ENCODE measurements at places on chromosomes 2 and 18.

GRCh38 chr2:130261970-130262760 is 63.9 kb upstream of the TUBA3E start:
- DNase-seq, result no peak

DNA sequence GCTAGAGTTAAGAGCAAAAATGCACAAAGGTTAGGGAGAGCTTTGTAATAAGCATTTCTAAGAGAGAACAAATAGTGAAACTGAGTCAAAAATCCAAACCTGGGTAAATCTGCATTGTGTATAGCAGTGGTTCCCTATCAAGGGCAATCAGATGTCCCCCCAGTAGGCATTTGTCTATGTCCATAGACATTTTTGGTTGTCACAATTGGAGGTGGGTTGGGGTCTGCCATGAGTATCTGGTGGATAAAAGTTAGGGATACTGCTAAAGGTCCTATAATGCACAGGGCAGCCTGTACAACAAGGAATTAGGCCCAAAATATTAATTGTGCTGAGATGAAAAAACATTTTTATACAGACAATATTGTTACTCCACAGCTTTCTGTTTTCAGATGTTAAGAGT is 21.0 kb downstream of the NOP58 start:
- DNase-seq, result no peak

- DNase-seq, result no peak
Observed at GRCh38 chr2:187988348-187988747, 303.3 kb upstream of the GULP1 start.

- DNase-seq, result no peak
Observed at GRCh38 chr18:63559567-63560491, 17.7 kb downstream of the SERPINB12 start.

- DNase-seq, result no peak
Observed at GRCh38 chr2:207215308-207215707, 49.6 kb upstream of the KLF7 start.

GRCh38 chr18:35753306-35753910 is 171.9 kb downstream of the GALNT1 start:
- DNase-seq, result no peak

- DNase-seq, result no peak
Observed at GRCh38 chr2:232980683-232981082, 32.4 kb downstream of the NGEF start.

DNA sequence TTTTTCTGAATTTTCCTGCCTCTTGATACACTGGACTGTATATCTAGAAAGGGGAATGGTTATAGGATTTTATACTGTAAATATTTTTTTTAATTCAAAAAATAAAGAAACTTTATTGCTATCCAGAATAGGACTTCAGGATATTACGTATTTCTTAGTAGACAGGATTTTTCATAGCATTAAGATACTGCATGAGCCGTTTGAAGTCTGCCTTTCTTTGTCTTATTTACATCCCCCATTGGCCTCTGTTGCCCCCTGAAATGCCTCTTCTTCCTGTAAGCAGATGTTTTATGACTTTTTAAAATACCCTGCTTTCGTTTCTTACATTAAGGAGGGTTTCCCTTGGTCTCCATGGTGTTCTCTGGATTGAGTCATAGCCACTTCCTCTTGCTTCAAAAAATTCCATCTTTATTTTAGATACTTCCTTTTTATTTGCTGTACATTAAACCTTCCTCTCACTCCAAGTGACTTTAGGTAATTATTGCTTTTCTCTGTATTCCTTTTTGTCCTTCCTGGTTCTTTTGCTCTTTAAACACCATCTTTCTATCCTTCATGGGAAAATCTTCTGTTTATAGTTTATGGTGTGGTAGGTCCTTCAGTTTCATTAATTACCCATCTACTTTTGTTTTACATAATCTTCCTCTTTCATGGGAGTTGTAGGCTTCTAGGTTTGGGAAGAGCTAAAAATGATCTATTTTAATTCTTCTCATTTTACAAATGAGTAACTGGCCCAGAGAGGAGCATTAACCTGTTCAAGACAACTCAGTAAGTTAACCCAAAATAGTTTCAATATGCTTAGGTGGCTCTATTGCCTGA is 72.6 kb downstream of the ZNF532 start:
- DNase-seq, result no peak

- DNase-seq, result no peak
Observed at GRCh38 chr2:19099181-19099580, 259.2 kb downstream of the OSR1 start.

DNA sequence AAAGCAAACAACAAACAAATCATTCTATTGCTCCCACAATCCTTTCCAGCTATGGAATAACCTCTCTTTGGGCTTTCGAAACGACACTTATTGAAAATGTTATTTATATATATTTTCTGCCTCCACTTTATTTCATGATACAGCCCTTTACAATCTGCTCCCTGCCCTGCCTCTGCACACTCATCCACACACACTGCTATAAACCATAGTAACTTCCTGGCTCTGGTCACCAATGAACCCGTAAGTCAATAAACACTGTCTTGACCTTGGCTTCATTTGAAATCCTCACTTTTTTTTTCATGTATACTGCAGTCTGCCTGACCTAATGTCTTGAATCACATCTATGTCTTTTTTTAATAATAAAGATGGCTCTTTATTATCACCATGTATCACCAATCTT is 161.5 kb downstream of the SLC39A10 start:
- no peak for DNase-seq

DNA sequence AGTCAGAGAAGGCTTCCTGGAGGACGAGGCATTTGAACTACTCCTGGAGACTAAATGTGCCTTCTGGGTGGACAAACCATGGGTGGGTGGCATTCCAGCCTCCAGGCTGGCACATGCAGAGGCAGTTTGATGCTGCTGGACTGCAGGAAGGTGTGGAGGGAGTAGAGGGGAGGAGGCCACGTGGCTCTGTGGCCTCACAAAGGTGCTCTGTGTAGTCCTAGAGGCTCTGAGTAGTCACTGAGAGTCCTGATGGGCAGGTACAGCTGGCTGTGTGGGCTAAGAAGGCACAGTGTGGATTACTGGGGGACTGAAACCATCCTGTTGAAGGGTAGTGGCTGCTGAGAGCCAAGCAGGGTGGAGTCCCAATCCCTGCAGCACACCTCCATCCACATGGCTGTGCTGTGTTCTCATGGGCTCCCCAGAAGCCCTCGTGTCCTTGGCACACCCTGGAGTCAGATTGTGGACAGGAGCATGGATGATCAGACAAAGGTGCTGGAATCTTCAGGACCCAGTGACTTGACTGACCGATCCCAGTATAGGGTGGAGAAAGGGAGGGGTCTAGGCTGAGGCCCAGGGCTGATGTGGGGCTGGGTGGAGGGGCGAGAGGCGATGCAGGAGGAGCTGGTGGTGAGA is 87.4 kb upstream of the HS6ST1 start:
- DNase-seq, result no peak

DNA sequence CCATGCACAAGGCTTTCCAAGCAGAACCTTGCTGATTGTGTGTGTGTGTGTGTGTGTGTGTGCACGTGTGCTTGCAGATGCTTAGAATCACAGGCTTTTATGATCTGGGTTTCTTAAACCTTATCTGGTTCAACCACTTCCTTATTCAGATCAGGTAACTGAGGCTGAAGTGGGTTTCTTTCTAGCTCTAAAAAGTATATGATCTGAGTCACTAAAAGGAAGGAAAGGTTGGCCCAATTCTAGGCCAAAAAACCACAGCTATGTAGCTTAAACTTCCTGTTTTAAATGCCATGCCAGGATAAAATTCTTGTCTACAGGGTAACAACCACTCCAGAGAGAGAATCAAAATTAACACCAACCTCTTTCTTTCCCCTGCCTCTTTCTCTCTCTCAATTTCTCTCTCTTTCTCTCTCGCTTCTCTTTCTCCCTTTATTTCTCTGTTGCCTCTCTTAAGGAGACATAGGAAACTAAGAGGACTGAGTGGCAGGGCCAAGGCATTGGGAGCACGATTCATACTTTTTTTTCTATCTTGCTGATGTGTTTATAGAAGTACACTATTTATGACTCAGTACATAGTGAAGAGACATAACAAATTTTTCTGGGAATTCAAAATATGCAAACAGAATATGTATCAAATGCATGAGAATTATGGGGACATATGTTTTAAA is 140.3 kb downstream of the TRIB2 start:
- DNase-seq, result no peak
